ENCODE measurements at places on chromosomes 12 and 14. TPM values are rescaled to one million over a fixed set of nuclear protein-coding genes. Genes with fewer than 3 reads are reported as not detected.
A peak's percentile ranks its signal among the peaks of the same experiment; 100 is the strongest.

DNA sequence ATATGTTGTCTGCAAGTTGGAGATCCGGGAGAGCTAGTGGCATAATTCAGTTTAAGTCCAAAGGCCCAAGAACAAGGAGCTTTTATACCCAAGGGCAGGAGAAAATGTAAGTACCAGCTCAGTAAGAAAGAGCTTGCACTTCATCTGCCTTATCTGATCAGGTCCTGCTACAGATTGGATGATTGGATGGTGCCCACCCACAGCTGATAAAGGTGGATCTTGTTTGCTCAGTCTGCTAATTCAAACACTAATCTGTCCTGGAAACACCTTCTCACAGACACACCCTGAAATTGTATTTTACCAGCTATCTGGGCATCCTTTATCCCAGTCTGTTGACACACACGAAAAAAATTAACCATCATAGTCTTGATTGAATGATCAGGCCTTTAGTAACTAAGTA lies 230.7 kb upstream of the SLC16A7 start:
- H3K27me3 ChIP-seq = no peaks in the 10 kb centered on the region
- H3K36me3 ChIP-seq = no peaks in the 10 kb centered on the region
- no peak overlapping the region for H3K27ac ChIP-seq
- peaks cover 10% of the 10 kb centered on the region for H3K4me1 ChIP-seq

Gene ACAD10
- total RNA-seq = 26.1 TPM

DNA sequence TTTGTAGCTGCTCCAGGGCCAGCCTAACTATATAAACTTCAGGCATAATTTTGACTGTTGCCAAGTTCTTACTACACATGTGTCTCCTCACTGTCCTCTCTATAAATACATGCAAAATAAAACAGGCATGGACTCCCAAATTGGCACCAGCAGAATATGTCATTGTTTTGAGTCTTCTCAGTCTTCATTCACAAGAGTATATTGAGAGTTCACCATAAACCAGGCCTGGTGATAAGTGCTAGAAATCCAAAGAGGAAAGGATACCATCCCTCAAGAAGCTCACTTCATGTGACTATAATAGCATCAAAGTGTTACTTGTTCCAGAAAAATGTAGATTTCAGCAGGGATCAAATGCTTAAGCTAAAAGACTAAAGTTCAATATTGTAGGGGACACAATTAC lies 13.7 kb downstream of the GPR19 start:
- no peaks in the 10 kb centered on the region for H3K27me3 ChIP-seq
- peaks cover 5% of the 10 kb centered on the region for H3K4me1 ChIP-seq
- H3K4me3 ChIP-seq = no peak overlapping the region
- no peak for DNase-seq

- H3K4me1 ChIP-seq = no peaks in the 10 kb centered on the region
- DNase-seq = no peak
- H3K4me3 ChIP-seq = no peak overlapping the region
- H3K27me3 ChIP-seq = no peaks in the 10 kb centered on the region
- no peak overlapping the region for H3K27ac ChIP-seq
- H3K36me3 ChIP-seq = no peaks in the 10 kb centered on the region
Measured at GRCh38 chr14:83467811-83468210, 1934.2 kb upstream of the SEL1L start.

DNA sequence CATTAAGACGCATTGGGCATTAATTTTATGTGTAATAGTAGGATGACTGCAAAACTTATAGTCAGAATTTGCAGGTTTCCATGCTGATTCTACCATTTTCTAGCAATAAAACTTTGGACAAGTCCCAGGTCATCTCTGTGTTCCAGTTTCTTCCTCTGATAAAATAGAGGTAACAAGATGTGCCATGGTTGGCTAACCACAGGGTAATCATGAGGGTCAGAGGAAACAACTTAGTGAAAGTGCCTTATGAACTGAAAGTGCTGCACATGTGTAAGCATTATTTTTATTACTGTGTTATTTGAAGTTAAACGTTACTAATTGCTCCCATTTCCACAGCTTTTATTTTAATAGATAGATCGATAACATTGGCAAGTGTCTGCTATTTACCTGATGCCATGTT lies 21.1 kb downstream of the SMCO2 start:
- H3K36me3 ChIP-seq = no peaks in the 10 kb centered on the region
- H3K27ac ChIP-seq = no peak overlapping the region
- no peak for DNase-seq

Gene SLC7A8
- 28.9 TPM for total RNA-seq

- H3K4me1 ChIP-seq = no peaks in the 10 kb centered on the region
- H3K27me3 ChIP-seq = no peaks in the 10 kb centered on the region
- H3K4me3 ChIP-seq = no peak overlapping the region
- no peak overlapping the region for H3K27ac ChIP-seq
- no peaks in the 10 kb centered on the region for H3K36me3 ChIP-seq
- no peak for DNase-seq
Measured at GRCh38 chr12:8491646-8492530, 21.4 kb upstream of the CLEC4D start.

Gene MRPL51
- total RNA-seq = 448 TPM

Gene KRT82
- total RNA-seq = not detected

GRCh38 chr14:106044949-106045596 lies 518.7 kb downstream of the TMEM121 start:
- no peaks in the 10 kb centered on the region for H3K27me3 ChIP-seq
- H3K4me1 ChIP-seq = no peaks in the 10 kb centered on the region
- no peak overlapping the region for H3K4me3 ChIP-seq

GRCh38 chr12:2240984-2241383 lies 188.2 kb downstream of the CACNA1C start:
- no peak for DNase-seq
- H3K27me3 ChIP-seq = no peaks in the 10 kb centered on the region
- H3K4me1 ChIP-seq = no peaks in the 10 kb centered on the region

GRCh38 chr12:105315726-105316125 lies 14.8 kb upstream of the C12orf75 start:
- H3K36me3 ChIP-seq = no peaks in the 10 kb centered on the region
- no peak for DNase-seq
- H3K4me1 ChIP-seq = peaks cover 51% of the 10 kb centered on the region
- H3K4me3 ChIP-seq = no peak overlapping the region
- H3K27me3 ChIP-seq = no peaks in the 10 kb centered on the region

GRCh38 chr12:93894391-93895088 lies 217.4 kb downstream of the CRADD start:
- H3K36me3 ChIP-seq = no peaks in the 10 kb centered on the region
- no peak for DNase-seq

DNA sequence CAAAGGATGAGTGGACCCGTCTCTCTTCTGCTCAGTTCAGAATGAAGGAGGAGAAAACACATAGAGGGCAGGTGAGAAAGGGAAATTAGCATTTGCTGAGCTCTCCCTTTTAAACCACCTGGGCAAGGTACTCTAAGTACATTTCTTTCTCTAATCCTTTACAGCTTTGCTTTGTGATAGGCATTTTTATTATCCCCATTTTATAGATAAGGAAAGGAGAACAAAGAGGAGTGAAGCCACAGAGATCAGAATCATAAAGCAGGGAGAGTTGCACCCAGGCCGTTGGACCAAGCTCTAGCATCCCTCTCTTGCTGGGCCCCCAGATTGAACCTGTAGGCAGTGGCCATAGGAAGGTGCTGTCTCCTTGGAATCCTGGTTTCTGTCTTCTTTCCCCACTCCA lies 47.0 kb downstream of the VCPKMT start:
- DNase-seq = peak; percentile 64
- peak overlapping the region; percentile 53 for H3K27ac ChIP-seq
- no peaks in the 10 kb centered on the region for H3K36me3 ChIP-seq
- H3K4me3 ChIP-seq = no peak overlapping the region
- no peaks in the 10 kb centered on the region for H3K27me3 ChIP-seq
- peaks cover 44% of the 10 kb centered on the region for H3K4me1 ChIP-seq

GRCh38 chr14:99524804-99525698 lies 43.8 kb downstream of the CCNK start:
- no peaks in the 10 kb centered on the region for H3K36me3 ChIP-seq
- peak; percentile 69 for DNase-seq
- H3K27me3 ChIP-seq = no peaks in the 10 kb centered on the region
- H3K27ac ChIP-seq = peak overlapping the region; percentile 84

- no peak overlapping the region for H3K4me3 ChIP-seq
- H3K4me1 ChIP-seq = peaks cover 22% of the 10 kb centered on the region
- no peaks in the 10 kb centered on the region for H3K36me3 ChIP-seq
- H3K27ac ChIP-seq = peak overlapping the region; percentile 52
Measured at GRCh38 chr12:13383379-13383778, 186.9 kb downstream of the EMP1 start.

DNA sequence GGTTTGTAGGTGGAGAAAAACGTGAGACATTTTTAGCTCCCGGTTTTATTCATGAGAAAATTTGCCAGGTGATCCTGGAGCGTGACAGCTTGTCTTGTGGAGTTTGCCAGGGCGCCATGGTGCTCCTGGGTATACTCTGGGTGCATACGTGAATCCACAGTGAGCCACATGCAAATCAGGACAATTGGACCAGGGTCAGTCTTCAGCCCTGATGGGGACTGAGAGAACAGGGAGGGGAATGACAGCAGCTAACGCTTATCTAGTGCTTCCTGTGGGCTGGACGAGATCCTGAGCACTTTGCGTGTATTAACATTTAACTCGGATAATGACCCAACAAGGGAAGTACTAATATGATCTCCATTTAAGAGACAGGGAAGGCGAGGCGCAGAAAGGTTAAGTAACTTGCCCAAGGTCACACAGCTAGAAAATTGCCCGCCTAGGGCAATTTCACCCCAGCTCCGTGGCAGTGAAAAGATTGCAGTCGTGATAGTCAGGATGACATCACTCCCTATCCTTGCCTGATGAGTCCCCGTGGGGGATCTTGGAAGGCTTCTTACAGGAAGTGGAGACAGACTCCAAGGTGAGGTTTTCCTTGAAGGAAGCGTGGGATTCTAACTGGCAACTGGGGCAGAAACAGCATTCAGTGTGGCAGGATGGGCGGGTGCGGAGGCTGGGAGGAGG lies 118.4 kb upstream of the NCOR2 start:
- no peaks in the 10 kb centered on the region for H3K27me3 ChIP-seq
- no peak overlapping the region for H3K4me3 ChIP-seq
- H3K4me1 ChIP-seq = peaks cover 53% of the 10 kb centered on the region

- no peaks in the 10 kb centered on the region for H3K36me3 ChIP-seq
- no peak overlapping the region for H3K27ac ChIP-seq
- no peaks in the 10 kb centered on the region for H3K27me3 ChIP-seq
- no peaks in the 10 kb centered on the region for H3K4me1 ChIP-seq
- DNase-seq = no peak
- no peak overlapping the region for H3K4me3 ChIP-seq
Measured at GRCh38 chr12:88338486-88338885, 196.4 kb downstream of the TMTC3 start.

DNA sequence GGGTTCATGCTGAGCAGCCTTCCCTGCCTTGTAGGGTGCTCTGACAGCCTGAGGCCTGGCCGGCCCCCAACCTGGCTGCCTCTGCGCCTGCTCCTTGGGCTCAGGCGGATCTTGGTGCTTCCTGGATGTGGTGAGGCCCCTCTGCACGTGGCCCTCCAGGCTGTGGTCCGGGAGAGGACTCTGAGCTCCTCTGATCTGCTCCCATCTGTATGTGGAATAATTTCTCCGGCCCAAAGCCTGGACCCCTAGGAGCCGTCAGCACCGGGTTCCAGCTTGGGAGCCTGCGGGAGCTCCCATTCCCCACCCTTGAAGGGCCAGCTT lies 21.3 kb upstream of the EIF2B2 start:
- no peak overlapping the region for H3K27ac ChIP-seq
- H3K36me3 ChIP-seq = no peaks in the 10 kb centered on the region
- DNase-seq = no peak
- peaks cover 21% of the 10 kb centered on the region for H3K4me1 ChIP-seq
- no peak overlapping the region for H3K4me3 ChIP-seq
- no peaks in the 10 kb centered on the region for H3K27me3 ChIP-seq

GRCh38 chr14:24368562-24369252 lies 723 bp downstream of the NFATC4 start:
- no peak overlapping the region for H3K27ac ChIP-seq
- H3K4me3 ChIP-seq = no peak overlapping the region
- DNase-seq = no peak
- no peaks in the 10 kb centered on the region for H3K27me3 ChIP-seq

DNA sequence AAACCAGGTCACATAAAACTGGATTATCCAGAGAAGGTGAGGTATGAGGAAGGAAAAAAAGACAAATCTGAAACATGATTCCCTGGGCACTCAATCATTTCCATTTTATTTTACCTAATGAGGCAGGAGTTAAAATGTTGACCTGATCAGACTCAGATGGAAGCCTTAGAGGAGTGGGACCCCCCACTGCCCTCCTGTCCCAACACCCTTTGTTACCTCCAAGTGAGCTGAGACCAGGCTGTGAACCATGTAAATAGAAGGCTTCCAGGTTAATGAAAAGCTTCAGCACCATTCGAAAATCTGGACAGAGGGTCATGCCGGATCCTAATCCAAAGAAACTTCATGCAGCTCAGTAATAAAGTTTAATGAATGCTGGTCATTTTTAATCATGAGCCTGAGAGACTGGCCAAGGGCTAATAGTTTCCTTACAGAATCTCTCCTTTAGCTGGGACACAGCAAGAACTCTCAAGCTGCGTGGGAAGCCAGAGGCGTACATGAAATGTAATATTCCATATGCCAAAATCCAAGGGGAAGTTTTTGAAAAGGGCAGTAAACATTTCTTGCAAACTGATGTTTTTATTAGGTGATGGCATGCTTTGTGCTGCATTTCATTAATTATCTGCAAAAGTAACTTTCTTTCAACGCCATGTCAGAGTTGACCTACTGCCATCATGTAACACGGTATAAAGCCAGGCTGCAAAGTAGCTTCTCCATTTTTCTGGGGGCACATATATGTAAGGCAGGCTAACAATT lies 183.0 kb downstream of the PAX9 start:
- H3K36me3 ChIP-seq = no peaks in the 10 kb centered on the region
- H3K4me3 ChIP-seq = no peak overlapping the region
- H3K4me1 ChIP-seq = no peaks in the 10 kb centered on the region

- no peak for DNase-seq
- H3K27ac ChIP-seq = no peak overlapping the region
- H3K4me1 ChIP-seq = no peaks in the 10 kb centered on the region
- 0 out of 2 replicates have a peak, but pooled peaks cover 1% of the 10 kb centered on the region for H3K36me3 ChIP-seq
Measured at GRCh38 chr12:3119192-3119755, 42.1 kb downstream of the TSPAN9 start.

Gene LMNTD1
- total RNA-seq = not detected

GRCh38 chr12:95003921-95004272 lies 400 bp upstream of the NDUFA12 start:
- H3K27ac ChIP-seq = peak overlapping the region; percentile 97
- H3K4me1 ChIP-seq = peaks cover 4% of the 10 kb centered on the region
- peak overlapping the region; percentile 58 for H3K4me3 ChIP-seq
- H3K27me3 ChIP-seq = no peaks in the 10 kb centered on the region
- DNase-seq = no peak

DNA sequence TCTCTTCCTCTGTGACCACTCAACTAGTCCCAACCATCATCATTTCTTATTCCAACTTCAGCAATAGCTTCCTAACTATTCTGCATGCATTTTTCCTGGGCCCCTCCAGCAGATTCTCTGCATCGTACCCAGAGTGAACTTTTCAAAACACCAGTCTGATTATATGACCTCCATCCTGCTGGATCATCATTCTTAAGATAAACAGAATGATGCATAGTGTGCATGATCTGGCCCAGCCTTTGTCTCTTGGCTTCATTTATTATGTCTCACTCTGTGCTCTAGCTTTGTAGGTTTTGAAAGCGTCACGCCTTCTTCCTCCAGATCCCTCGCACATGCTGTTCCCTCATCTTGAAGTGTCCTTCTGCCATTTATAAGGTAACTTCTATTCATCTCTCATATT lies 46.3 kb upstream of the SLC38A4 start:
- no peak for DNase-seq
- no peak overlapping the region for H3K27ac ChIP-seq
- H3K4me3 ChIP-seq = no peak overlapping the region
